ENCODE measurements at places on chromosomes 6 and 20.

DNA sequence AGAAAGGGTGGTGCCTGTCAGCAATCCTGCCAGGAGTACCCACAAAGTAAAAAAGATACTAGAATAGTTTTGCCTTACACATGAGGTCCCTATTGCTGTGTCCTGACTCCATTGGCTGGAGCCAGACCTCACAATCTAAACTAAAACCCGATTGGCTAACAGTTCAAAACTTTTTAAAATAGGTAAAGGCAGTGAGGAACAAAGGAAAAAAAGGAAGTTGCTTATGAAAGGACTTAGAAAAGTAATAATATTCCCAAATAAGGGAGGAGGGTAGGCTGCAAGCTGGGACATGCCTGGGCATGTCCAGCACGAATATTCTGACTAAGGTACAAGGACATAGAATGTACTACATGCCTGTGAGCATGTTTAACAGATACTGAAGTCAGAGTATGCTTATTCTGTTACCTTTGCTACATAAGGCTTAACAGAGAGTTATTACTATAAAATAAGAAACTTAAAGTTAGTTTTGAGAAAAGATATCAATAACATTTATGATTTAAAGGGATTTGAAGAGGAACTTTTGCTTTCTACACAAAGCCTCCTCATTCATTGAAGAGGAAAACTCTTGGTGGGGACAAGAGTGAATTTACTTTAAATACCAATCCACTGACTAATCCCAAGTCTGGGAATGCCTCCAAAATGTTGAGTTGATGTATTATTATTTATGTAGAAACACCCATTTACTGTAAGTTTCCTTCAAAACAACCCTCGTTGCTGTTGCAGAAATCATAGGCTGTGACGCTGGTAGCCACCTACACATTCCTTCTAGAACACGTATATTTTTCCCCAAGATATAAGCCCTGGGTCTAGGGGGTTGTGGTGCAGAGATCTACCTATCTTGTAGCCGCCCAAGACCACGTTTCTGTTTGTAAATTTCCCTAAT, 8.2 kb upstream of the MTHFD1L start:
- no peak for DNase-seq

DNA sequence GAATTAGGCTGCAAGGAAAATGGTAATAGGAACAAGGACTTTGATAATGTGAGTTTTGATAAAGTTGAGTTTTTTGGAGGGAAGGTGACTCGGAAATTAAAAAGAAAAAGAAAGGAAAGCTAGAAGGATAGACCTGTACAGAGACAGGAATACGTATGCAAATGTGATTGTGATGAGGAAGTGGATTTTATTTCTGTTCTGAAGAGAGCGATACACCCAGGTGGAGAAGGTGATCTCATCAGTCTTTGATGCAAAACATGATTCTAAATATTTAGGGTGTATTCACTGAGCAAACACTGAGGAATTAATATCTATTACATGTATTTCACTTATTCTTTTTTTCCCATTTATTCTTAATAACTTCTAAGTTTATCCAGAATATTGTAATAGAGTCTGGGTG, 9.2 kb upstream of the PLEKHG1 start:
- no peak for DNase-seq

GRCh38 chr6:158285656-158286021, 26.6 kb upstream of the TULP4 start:
- no peak for DNase-seq

- DNase-seq = no peak
Measured at GRCh38 chr6:121920616-121921015, 478.8 kb upstream of the HSF2 start.

DNA sequence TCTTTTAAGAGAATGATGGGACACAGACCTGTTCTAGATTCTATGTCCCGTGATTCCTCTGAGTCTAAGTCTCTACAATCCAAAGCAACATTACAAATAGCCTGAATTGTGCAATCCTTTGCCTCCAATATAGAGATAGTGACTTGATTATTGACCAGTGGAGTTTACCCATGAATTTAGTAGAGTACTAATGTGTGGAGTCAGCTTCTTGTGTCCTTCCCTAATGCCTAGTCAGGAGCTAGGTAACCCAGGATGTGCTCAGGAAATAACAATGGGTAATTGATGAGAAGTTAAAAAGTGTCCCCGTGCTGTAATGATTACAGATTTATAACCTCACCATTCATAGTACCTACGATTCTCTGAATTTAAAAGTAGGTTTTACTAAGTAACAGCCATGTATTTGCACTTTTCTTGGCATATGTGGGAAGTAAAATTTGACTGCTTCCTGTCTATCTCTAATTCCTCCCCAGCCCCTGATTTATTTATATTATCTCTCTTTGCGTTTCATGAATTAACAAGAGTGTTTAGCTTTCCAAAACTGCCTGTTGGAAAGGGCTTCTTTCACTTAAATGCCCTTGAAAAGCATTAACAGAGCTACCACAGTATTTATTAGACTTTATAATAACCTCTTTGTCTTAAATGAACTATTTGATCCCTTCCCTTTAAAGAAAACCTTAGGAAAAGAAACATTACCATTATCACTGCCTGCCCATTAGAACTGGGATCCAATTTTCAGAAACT, 30.5 kb downstream of the NEDD9 start:
- no peak for DNase-seq

DNA sequence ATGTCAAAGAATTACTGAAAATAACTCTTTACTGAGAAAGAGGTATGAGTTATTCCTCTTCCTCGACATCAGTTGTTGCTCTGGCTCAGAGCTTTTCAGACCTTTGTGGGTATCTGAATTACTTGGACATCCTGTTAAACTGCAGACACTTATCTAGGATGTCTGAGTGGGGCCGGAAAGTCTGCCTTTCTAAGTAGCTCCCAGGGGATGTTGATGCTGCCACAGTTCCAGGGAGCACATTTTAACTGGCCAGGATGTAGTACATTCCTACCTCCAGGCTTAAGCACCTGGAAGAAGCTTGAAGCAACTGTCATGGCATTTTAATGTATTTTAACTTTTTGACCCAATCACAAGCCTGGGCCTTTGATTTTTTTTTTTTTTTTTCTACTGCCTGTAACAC, 265.8 kb upstream of the PLCB4 start:
- DNase-seq = no peak

GRCh38 chr20:23125625-23126191, 39.6 kb upstream of the CD93 start:
- no peak for DNase-seq

- DNase-seq = peak; percentile 44
Measured at GRCh38 chr20:45911486-45912343, at the start of gene PLTP. PLTP (minus strand) TSS chr20:45912155; CDS start chr20:45911452, 703 bp downstream.

DNA sequence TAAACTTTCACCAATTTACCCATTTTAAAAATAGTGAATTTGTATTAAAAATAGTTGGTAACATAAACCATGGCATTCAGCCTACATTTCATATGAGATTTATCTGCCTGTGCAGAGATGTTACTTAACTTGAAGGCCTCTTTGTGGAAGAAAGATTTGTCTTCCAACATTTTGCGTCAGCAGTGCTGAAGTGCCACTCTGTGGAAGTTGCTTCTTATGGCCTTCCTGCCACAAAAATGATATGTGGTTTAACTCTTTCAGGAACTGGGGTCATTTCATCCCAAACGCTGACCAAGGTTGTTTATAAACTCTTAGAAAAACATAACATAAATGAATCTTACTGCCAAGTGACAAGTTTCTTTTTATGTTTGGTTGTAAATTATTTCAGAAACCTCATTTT, 246.8 kb downstream of the ARID1B start:
- no peak for DNase-seq

DNA sequence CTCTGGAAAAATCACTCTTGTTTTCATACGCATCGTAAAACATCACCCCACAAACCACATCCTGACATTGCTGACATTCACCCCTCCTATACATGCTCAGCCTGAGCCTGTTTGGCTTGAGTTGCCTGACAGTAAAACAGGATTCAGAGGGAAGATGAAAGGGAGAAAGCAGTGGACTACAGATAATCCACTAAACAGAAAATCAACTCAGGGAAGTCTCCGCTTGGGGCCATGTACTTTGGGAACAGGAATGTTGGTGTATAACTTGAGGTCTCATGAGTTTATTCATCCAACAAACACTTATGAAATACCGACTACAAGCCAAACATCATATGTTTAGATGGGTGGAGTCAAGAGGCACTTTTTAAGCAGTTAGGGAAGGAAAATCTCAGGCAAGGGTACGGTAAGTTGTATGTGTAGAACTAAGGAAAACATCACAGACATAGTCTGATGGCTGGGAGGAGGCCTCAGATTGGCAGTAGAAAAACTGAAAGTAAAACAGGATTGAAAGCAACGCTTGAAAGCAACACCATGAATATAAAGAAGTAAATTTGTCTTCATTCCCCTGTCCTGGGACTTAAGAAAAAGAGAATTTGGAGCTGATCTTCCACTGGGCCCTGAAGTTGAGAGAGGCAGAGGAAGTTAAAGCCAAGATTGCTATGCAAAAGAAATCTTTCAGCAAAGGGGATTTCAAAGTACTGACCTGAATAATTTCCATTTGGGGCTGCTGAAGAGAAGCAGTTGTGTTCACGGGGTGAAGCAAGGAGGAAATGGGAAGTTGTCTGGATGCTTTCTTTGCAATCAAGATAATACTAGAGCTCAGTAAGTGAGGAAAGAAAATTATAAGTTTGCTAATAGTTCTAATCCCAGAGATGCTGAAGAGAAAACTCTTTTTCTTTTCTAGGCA, 28.8 kb downstream of the PDE7B start:
- DNase-seq = peak; percentile 37

DNA sequence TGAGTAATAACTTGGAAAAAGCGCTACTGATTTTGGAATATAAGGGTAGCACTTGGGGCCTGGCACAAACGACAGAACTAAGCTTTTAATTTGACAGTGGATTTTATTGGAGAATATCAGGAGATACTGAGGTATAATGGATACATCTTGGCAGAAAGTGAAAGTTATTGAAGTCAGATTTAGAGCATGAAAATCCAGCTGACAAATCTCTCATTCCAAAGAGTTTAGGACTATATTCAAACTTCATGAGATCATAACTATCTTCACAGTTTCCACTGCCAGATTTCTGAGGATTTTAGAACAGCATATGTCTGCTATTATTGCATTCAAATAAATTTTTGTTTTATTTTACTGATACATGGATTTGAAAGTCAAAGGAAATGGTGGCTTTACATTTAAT, 132.3 kb upstream of the THEMIS start:
- no peak for DNase-seq

GRCh38 chr6:81689580-81689979, 62.9 kb downstream of the TENT5A start:
- no peak for DNase-seq

DNA sequence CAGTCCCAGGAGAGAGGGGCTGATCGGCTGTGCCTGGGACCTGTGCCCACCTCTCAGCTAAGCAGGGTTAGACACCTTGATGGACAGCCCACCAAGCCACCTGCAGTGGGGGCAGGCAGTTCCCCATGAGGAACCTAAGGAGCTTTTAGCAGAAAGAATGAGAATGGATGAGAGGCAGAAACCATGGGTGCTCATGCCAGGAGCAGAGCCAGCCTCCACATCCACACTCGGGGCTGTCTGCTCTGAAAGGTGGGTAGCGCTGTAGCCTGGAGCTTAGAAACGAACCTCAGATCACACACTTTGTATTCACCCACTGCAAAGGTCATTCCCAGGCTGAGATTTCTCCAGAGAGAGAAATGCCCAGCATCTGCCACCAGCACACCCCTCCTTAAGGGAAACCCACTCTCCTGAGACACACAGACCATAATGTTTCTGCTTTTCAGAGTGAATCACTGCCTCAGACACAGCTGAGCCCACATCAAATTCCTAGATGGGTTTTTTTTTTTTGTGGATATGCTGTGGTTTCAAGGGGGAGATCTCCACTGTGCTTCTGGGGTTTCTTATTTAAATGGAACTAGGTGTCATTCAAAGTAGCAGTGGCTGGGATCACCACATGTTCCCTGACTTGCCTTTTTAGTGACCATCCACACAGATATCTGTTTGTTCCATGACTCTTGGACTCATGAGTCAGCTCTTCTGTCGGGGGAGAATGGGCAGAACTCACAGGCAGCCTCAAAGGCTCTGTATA, 218.9 kb downstream of the EYA2 start:
- DNase-seq = no peak

DNA sequence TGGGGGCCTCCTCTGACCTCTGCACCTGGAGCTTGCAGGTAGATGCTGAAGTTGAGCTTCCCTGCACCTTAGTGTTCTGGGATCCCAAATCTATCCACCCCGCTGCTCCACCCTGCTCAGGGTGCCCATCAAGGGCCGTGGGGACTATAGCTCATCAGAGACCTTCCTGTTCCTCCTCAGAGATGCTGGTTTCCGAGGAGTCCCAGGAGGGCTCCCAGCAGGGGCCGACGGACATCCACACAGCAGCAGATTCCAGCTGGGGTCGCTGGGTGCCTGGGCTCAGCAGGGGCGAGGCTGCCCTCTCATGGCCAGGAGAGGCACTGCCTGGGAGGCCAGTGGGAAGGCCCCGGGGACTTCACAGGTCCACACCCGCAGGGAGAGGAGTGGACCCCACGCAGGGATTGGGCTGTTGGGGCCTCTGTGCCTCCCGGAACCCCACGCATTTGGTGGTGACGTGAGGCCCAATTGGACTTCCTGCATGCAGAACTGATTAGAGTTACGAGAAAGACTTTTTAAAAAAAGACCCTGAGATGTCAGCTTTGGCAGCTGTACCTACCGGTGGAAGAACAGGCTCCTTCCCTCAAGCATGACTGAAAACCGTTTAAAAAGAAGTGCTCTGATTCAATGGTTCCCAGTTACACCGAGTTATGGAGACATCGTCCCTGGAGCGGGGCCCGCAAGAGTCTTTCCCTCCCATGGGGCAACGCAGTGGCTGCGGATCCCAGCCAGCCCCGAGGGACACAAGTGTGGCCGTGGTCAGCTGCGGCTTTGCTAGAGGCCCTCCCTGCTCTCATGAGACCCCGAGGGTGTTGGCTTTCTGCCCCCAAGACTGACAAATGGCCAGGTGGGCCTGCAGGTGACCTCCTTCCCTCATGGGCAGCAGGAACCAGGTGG, 25.3 kb upstream of the SLCO4A1 start:
- DNase-seq = peak; percentile 65

- no peak for DNase-seq
Measured at GRCh38 chr20:42706759-42707158, 482.9 kb downstream of the PTPRT start.

GRCh38 chr6:115000736-115001135, 657.9 kb upstream of the HS3ST5 start:
- DNase-seq = no peak

- no peak for DNase-seq
Measured at GRCh38 chr6:118207947-118208346, 300.9 kb downstream of the SLC35F1 start.

DNA sequence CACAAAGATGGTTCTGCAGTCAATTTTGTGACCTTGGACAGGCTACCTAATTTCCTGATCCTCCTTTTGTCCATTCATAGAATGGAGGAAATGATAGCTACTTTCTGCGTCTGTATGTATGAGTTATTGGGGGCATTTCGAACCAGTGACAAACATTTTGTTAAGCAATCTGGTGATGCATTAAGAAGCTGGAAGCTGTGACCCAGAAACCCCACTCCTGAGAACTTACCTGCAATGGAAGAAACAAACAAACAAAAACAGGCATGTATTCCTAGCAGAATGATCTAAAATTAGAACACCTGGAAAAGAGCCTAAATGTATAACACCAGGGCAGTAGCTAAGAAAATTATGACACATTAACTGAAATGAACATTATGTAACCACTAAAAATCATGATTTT, 33.4 kb upstream of the PRND start:
- DNase-seq = no peak

- DNase-seq = no peak
Measured at GRCh38 chr6:34561227-34561530, 5.0 kb upstream of the SPDEF start.
